Omental fat pad (tissue), 4 donors: ENCODE measurements at places on chromosomes 16 and 17. TPM values are rescaled to one million over a fixed set of nuclear protein-coding genes. Genes with fewer than 3 reads are reported as not detected.

Gene ACE
- 18.3 TPM for total RNA-seq

Gene NXPH3
- 2.9 TPM for total RNA-seq

Gene EFNB3
- 2.0 TPM for total RNA-seq

Gene TPSG1
- not detected for total RNA-seq

Gene ASIC2
- not detected for total RNA-seq

Gene IGF2BP1
- not detected for total RNA-seq

Gene PPY
- not detected for total RNA-seq

Gene RABEP1
- 56.8 TPM for total RNA-seq

- no peak for DNase-seq
Measured at GRCh38 chr16:53085931-53086421, 31.2 kb downstream of the CHD9 start.

DNA sequence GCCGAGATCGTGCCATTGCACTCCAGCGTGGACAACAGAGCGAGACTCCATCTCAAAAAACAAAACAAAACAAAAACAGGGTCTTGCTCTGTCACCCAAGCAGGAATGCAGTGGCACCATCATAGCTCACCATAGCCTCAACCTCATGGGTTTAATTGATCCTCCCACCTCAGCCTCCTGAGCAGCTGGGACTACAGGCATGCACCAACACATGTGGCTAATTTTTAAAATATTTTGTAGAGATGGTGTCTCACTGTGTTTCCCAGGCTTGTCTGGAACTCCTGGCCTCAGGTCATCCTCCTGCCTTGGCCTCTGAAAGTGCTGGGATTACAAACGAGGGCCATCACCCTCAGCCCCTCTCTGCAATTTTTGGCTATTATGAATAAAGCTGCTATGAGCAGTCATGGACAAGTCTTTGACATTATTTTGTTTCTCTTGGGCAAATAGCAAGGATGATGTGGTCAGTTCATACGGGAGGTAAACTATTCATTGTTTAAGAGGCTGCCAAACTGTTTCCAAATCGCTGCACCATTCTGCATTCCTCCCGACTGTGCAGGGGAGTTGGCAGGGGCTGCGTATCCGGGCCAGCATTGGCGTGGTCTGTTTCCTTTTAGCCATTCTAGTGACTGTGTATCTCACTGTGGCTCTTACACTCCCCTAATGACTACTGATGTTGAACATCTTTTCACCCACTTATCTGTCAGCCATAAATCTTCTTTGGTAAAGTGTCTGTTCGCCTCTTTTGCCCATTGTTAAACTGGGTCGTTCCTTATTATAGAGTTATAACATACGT is 21.1 kb downstream of the EIF4A3 start:
- DNase-seq = no peak

- DNase-seq = peak; percentile 43
Measured at GRCh38 chr16:46853713-46854443, 22.9 kb upstream of the C16orf87 start.

GRCh38 chr16:57601801-57602478 is 26.5 kb upstream of the ADGRG1 start:
- no peak for DNase-seq

DNA sequence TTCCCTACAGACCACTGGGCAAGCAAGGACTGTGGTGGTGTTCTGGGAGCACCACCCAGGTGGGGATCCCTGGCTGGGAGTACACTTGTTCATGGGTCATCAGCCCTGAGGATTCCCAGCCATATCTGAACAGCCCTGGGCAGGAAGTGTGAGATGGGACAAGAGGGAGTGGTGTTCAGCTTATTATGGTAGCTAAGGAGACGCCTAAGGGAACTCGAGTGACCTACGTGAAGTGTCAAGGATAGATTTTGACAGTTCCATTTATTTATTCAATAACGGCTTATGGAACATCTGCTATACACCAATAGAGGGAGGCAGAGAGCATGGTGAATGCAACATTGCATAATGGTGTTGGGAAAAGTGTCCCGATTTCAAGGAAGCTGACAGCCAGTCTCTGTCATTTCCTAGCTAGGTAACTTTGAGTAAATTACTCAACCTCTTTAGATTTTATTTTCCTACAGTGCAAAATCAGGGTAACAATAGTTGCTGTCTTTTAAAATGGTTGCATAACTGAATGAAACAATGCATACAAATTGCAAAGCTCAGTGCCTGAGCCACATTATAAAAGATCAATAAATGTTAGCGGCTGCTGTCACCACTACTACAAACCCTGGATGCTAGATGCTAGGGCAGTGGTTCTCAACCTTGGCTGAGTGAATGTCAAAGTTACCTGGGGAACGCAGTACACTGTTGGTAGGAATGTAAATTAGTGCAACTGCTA is 534.1 kb downstream of the GRIN2A start:
- no peak for DNase-seq

- no peak for DNase-seq
Measured at GRCh38 chr16:87918338-87918737, 18.0 kb downstream of the CA5A start.

DNA sequence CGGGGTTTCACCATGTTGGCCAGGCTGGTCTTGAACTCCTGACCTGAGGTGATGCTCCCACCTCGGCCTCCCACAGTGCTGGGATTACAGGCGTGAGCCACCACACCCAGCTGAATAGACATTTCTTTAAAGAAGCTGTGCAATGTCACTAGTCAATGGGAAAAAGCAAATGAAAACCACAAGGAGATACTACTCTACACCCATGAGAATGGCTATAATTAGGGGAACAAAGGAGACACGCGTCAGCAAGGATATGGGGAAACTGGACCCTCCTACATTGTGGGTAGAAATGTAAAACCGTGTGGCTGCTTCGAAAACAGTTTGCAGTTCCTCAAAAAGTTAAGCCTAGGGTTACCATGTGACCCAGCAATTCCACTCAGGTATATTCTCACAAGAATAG is 103.4 kb downstream of the VPS53 start:
- DNase-seq = no peak

GRCh38 chr16:12661656-12662172 is 142.0 kb downstream of the CPPED1 start:
- DNase-seq = no peak

DNA sequence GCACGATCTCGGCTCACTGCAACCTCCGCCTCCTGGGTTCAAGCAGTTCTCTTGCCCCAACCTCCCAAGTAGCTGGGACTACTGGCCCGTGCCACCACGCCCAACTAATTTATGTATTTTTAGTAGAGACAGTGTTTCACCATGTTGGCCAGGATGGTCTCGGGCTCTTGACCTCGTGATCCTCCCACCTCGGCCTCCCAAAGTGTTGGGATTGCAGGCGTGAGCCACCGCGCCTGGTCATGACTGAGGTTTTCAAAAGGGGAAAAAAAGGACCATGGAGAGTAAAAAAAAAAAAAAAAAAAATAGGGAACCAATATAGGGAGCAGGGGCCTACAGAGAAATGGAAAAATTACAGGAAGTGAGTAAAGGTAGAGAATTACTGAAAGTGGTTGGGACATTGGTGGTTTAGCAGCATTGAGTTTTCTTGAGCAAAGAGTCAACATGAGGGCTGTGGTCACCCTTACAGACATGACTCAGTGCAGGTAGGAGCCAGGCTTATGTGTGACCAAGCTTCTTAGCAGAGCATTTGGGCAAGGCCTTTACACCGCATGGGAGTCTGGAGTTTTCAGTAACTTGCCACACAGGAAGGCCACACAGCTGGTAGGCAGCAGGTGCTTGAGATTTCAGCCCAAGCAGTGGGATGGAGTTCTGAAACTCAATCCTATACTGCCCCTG is 447.3 kb downstream of the HS3ST3B1 start:
- no peak for DNase-seq

- no peak for DNase-seq
Measured at GRCh38 chr16:72474501-72475123, 302.7 kb upstream of the PMFBP1 start.

DNA sequence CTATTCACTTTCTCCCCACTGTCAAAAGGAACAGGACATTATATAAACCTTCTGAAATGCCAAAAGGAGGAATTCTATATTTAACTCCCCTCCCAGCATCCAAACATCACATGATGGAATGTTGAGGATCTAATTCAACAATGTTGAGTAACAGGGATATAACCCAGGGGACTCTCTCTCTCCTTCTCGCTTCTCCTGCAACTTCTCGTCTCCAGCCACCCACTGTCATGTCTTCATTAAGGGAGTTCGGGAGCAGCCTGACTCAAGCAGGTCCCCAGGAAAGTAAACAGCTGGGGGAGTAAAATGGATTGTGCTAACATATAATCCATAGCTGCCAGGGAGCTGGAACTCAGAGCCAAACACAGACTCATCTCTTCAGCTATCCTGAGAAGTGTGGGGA is 51.7 kb downstream of the GRIN2A start:
- no peak for DNase-seq

GRCh38 chr17:37062021-37062420 is 113.3 kb downstream of the AATF start:
- DNase-seq = no peak

DNA sequence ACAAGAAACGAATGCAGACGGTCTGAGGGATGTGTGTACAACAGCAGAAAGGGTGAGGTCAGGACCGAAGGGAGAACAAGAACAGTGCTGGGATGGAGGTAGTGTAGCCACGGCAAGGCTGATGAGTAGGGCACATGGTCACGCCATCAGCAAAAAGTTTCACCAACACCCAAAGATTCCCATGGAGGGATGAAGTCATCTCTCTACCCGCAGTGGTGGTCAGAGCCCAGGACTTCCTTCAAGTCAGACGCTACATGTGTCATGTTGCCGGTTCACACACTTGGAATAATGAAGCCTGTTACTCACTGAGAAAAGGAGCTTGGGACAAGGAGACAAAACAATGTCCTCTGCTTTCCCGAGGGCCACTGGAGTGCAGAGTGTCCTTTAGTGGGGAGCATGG is 79.7 kb downstream of the SALL1 start:
- no peak for DNase-seq
